HCT116 (cell line): ENCODE measurements at places on chromosomes 7 and 10.

DNA sequence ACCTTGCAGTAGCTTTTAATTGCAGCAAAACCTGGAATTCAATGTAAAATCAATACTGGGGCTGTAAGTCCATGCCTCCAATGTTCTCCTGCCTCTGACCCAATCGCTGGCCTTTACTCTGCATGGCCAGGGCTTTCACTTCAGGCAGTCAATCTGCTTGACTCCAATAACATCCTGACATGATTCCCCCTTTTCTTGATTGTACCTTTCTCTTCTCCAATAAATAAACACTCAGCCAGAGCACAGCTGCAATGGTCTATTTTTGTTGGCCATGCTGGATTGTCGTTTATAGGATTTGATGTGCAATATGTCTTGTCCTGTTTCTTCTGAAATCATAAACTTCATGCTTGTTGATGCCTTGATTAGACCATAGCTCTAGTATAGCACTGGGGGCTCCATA lies 97.8 kb upstream of the COL1A2 start:
- DNase-seq = no peak

GRCh38 chr10:132448248-132448731 lies 51.3 kb downstream of the PWWP2B start:
- DNase-seq = peak; percentile 54

GRCh38 chr10:63466144-63466935 lies 563 bp upstream of the JMJD1C start:
- peak; percentile 45 for DNase-seq

GRCh38 chr10:132299371-132300336 lies 8.1 kb downstream of the STK32C start:
- no peak for DNase-seq

GRCh38 chr7:23622506-23622925 lies 25.3 kb downstream of the CCDC126 start:
- DNase-seq = no peak

- DNase-seq = no peak
Measured at GRCh38 chr10:60400366-60400765, 10.7 kb upstream of the ANK3 start.

DNA sequence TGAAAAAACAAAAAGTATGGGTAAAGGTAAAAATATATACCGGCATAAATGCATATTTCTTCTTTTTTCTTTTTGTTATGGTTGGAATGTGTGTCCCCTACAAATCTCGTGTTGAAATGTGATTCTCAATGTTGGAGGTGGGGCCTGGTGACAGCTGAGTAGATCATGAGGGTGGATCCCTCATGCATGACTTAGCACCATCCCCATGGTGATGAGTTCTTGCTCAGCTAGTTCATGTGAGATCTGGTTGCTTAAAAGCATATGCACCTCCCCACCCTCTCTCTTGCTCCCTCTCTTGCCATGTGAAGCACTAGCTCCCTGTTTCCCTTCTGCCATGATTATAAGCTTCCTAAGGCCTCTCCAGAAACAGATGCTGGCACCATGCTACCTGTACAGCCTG lies 93.3 kb downstream of the HYCC1 start:
- DNase-seq = no peak

DNA sequence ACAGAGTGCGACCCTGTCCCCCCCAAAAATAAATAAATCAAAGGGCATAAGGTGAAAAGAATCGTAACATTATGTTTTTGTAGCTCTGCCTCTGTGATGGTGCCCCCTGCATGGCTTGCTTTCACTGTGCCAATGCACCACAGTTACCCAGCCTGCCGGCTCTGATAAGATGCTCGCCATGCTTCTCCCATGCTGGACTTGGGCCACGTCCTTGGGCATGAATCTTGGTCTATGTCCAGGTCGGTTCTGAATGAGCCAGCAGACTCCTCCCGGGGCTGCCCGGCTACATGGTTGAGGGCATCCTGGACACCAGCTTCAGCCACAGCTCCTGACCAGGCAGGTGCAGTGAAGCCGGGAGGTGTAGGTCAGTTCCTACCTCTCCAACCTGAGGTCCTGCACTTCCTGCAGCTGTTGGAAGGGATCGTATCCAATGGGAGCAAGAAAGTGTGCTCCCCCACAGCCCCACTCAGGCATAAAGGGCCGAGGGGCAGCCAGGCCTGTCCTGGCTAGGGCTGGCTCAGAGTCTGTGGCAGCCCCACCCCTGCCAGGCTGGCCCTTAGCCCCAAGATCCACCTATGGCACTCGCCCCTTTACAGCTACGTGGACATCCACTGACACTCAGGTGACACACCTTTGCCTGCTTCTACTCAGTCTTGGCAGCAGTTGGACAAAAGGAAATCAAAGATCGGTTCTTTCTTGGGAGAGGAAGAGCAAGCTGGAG lies 34.1 kb downstream of the CHST3 start:
- no peak for DNase-seq

- no peak for DNase-seq
Measured at GRCh38 chr10:86372784-86373239, 6.2 kb upstream of the GRID1 start.

- no peak for DNase-seq
Measured at GRCh38 chr7:105277341-105277740, 111.4 kb downstream of the SRPK2 start.

DNA sequence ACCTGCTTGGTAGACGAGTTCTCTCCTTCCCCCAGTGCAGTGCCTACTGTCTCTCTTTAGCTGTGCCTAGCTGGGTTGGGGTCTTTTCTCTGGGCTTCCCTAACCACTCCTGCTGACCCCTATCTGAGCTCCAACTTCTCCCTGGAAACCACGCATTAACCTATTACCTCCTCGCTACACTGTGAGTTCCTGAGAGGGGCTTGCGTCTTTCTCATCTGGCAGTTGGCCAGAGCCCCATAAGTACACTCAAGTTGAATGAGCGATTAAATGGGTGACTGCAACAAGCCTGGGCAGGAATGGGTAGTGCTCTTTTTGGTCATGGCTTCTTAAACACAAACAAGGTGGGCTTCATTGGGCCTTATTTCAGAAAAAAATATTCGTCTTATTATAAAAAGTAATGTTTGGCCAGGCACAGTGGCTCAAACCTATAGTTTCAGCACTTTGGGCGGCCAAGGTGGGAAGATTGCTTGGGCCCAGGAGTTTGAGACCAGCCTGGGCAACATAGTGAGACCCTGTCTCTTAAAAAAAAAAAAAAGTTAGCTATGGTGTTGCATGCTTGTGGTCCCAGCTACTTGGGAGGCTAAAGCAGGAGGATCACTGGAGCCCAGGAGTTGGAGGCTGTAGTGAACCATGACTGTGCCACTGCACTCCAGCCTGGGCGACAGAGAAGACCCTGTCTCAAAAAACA lies 41.4 kb downstream of the SYPL1 start:
- no peak for DNase-seq

DNA sequence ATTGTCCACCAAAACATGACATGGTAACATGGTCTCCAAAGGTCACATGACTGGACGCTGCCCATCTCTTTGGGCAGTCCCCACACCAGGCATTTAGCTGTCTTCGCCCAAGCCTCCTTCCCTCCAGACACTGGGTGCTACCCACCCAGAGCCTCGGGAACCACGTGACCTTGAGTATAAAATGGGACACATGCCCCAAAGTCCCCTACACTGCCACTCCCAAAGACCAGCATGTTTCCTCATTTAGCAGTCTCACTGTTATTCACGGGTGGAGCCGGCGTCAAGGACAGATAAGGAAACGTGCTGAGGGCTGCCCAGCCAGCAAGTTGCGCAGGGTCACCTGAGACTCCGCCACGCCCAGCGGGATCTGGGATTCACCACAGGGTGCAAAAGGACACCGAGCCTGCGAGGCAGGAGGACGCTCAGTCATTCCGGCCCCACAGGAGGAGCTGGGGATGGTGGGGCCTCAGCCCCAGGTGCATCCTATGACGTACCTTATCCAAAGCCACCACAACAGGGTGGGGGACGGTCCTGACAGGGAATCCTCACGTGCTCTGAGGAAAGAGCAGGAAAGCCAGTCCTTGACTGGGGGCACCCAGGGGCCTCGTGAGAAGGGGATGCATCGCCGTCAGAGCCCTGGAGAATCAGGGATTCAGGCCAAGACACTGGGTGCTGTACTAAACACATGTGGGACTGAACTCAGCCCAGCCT lies 226.9 kb downstream of the TNS3 start:
- no peak for DNase-seq

- DNase-seq = no peak
Measured at GRCh38 chr10:34580643-34581042, 234.5 kb downstream of the PARD3 start.

GRCh38 chr10:13593535-13593934 lies 6.8 kb downstream of the PRPF18 start:
- no peak for DNase-seq

GRCh38 chr10:131560706-131561355 lies 249.3 kb upstream of the TCERG1L start:
- DNase-seq = no peak

DNA sequence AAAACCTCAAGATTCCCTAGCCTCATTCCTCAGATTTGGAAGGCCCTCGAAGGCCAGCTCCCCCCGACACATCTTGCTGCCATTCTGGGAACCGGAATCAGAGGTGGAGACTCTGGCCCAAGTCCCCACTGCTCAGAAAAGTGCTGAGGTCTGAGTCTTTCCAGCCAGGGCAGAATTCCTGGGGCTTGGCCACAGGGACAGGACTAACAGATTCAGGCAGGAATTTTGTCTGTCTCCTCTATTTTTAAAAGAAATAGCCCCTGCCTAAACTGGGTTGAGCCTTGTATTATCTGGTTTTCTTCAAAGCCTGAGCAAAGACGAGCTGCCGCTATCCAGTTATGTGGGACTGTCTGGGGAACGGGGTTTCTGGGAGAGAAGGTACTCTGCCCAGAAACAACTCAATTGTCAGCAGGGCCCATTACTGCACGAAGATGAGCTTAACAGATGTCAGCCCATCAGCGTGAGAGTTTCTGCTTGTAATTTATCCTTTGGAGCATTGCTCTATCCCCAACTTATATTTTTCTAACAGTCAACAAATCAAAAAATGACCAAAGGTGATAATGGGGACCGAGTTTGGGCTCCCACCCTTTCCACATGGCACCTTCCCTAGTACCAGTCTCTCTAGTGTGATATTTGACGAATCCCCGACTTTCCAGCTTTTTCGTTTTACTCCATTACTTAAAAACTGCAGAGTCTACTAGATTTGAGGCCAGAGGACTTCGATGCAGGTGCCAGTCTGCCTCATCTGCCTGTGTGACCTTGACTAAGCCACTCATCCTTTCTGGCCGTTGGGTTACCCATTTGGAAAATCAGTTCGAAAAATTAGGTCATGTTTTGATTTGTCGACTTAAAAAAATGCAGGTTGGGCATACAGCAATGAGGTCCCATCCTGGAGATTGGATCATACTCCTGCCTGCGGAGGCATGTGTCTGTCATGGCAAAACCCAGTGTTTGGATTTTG lies 110.9 kb downstream of the WDR11 start:
- no peak for DNase-seq

DNA sequence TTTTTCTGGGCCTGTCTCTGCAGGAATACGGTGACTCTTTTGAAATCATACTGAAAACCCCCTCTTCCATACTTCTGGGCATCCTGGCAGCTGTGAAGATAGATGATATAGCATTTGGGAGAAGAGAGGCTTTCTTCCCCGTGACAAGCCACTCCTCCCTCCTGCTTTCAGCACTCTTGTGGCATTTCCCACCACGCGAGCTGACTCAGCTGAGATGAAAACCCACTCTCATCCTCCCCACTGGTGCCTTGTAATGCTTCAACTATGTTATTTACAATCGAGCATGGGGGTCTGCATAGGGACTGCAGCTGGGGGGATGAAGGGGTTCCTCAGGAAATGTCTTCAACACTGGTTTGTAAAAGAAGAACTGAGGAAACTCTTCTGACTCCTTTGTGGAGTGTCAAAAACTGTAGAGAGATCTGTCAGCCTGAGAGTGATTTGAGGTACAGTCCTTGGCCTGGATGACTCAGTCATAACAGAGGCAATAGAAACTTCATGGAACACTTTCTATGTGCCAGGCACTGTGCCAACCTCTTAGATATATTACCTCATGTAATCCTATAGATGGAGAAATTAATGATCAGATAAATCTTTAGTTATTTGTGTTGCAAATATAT lies 1.7 kb upstream of the TBATA start:
- DNase-seq = no peak

DNA sequence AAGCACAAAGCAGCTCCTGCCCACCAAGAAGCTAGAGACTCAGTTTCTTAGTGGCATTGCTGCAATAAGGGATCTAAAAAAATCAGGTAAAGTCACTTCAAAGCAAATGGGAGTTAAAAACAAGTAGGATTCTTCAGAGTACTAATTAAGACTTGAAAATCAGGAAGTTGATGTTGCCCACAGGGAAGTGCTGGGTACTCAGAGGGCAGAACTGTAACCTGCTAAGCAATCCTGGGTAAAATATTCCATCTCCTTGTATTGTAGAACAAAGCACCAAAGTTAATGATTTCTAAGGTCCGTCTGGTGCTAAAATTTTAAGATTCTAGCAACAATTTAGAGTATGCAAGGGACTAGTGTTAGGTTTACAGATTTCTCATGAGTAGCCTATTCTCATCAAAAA lies 8.3 kb downstream of the PEX1 start:
- DNase-seq = no peak
